ENCODE measurements at places on chromosomes 1 and 21. TPM values are rescaled to one million over a fixed set of nuclear protein-coding genes. Genes with fewer than 3 reads are reported as not detected.

Gene IFI44L
- total RNA-seq, result 7.6 TPM

Gene HCRTR1
- not detected for total RNA-seq

Gene DPT
- total RNA-seq, result 1.8 TPM

Gene TMEM125
- total RNA-seq, result not detected

Gene UBL4B
- not detected for total RNA-seq

Gene ESPN
- under 0.01 TPM for total RNA-seq

Gene PSMB2
- total RNA-seq, result 31.3 TPM

Gene SLC25A34
- total RNA-seq, result 0.58 TPM

Gene PGLYRP4
- total RNA-seq, result not detected

Gene ANGPTL3
- not detected for total RNA-seq

Data from smooth muscle cell of trachea (primary cell).